ENCODE measurements at places on chromosomes 3 and 15.

DNA sequence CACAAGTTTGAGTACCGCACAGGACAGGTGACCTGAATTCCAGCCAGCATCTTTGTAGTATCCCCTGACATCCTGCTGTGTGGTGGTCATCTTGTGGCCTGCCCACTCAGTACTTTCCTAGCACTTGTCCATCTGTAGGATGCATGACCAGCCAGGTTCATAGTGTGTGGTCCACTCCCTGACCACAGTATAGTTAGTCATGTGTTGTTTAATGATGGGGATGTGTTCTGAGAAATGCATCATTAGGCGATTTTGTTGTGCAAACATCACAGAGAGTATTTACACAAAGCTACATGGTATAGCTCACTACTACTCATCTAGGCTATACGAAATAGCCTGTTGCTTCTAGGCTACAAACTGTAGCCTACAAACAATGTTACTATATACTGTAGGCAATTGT, 16.9 kb upstream of the RBPMS2 start:
- DNase-seq = no peak

- DNase-seq = no peak
These were observed 1.7 kb downstream of the BFSP2 start for GRCh38 chr3:133401374-133402135.

DNA sequence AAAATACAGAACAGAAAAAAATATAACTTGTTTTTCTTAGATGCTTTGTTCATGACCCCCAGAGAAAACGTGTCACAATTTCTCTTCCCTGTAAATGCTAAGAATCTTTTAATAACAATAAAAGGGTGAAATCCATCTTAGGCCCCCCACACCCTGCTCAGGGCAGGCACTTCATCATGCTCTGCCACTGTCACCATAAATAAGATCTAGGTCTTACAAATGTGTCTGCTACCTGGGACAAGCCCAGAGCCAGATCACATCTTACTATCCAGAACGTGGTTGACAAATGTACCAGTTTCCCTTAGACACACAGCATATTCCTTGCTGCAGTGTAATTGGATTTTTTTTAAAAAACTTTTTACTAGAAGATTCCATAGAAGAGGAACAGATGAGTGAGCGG, 795.4 kb downstream of the AGBL1 start:
- peak; percentile 34 for DNase-seq

GRCh38 chr3:107816107-107816506, 274.7 kb downstream of the CD47 start:
- DNase-seq = no peak

- DNase-seq = no peak
These were observed 80.3 kb upstream of the KCNAB1 start for GRCh38 chr3:156040041-156040440.

DNA sequence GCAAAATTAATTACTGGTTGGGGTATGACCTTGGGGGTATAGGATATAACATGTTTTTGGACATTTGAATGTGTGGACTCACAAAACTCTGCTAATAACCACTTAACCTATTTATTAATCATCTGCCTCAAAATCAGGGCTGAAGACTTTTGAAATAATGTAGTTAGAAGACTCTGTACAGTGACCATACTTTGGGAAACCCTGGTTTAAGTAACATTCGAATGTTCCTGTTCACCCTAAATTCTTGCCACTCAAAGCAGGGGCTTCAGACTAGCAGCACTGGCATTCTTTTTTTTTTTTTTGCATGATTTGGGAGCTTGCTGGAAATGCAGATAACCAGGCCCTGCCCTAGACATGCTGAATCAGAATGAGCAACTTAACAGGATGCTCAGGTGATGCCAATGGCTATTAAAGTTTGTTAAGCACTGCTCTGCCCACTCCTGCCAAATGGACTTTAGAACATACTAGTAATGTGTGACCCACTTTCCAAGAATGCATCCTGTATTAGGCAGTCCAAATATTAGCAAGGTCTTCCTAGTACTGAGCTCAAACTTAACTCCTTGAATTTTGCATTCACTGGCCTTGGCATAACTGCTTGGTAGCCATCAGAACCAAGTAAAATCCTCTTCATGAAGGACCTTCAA, 12.7 kb upstream of the ST3GAL6 start:
- DNase-seq = no peak

DNA sequence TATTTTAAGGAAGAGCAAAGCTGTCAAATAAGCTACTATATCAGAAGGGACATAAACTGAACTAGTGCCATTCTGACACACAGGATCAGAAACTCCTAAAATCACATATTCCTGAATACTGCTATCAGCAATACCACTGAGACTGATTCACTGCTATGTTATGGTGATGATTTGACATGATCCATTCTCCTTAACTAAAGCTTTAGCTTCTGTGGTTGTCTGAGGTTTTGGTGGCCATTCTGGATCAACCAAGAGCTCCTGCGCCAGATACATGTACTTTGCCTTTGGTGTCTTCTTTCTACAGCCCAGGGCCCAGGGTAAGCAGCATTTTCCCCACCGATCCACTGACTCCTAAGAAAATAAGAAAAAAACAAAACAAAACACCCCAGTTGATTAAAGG, 6.7 kb upstream of the GP5 start:
- DNase-seq = no peak

- DNase-seq = no peak
These were observed at the start of gene UROC1 for GRCh38 chr3:126517291-126517951. UROC1 (minus strand) TSS chr3:126517773; CDS start chr3:126517719, 54 bp downstream.

GRCh38 chr3:191686626-191687025, 225.7 kb downstream of the PYDC2 start:
- no peak for DNase-seq

- DNase-seq = no peak
These were observed 80.7 kb downstream of the NR1I2 start for GRCh38 chr3:119862616-119863015.

DNA sequence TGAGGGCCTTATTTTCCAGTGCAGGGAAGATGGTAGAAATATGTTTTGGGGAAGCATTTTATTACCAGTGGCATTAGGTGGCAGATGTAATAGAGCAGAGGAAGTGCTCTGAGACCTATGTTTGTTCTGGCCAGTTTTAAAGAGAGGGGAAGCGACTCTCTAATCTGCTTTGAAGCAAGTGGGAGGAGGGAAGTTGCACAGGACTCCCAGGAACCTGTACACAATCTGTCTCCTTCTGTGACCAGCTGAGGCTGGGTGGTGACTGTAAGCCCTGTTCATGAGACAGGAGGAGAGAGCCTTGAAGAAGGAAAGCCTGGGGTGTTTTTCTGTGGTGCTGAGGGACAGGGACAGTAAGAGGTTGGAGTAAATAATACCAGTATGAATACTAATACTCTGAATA, 60.5 kb downstream of the LPP start:
- peak; percentile 22 for DNase-seq

GRCh38 chr15:42031198-42031915, 10.5 kb upstream of the PLA2G4E start:
- DNase-seq = no peak

GRCh38 chr3:4478261-4478660, 11.2 kb upstream of the SUMF1 start:
- no peak for DNase-seq

GRCh38 chr3:13173186-13173585, 100.0 kb upstream of the IQSEC1 start:
- DNase-seq = no peak

DNA sequence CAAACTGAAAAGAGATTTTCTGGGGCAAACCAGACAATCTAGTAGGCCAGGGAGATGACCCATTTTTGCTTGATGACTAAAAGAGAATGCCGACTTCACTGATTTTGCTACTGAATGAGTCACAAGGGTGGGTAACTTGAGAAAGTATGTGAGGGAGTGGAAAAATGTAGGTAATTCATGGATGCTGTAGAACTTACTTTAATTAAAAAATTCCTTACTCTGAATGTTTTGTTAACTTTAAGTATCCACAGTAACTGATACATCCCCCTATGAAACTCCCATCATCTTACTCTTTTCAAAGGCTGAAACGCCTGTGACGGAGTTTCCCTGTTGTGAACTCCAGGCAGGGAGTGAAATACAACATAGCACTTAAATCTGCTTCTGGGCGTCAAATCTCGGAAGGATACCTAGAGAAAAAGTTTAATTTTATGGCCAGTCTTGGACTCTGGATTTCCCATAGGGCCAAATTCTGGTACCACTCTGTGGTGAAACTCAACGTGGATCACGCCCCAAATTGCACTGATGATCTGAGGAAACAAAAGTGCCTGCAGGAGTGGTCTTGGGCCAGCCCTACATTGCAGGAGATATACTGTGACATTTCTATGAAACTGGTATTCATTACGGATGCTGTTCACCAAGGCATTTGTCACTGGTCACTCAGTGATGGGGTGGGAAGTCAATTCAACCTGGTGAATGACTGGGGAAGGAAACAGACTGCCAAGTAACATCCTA, 24.0 kb downstream of the GOLIM4 start:
- no peak for DNase-seq

DNA sequence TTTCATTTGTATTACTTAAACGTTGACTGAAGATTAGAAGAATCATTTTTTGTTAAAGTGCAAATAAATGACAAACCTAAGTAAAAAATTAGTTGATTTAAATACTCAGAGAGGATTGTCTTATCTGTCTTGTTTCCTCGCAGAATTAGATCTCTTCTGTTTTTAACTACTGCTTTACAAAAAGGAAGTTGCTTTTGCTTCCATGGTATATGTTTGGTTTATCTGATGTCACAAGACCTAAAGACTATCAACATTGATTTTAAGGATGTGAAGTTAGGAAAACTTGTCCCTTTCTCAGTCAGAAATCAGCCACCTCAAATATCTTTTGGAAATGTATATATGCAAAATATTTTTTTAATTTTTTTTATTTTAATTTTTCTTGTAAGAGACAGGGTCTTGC, 28.7 kb downstream of the GPR171 start:
- no peak for DNase-seq

DNA sequence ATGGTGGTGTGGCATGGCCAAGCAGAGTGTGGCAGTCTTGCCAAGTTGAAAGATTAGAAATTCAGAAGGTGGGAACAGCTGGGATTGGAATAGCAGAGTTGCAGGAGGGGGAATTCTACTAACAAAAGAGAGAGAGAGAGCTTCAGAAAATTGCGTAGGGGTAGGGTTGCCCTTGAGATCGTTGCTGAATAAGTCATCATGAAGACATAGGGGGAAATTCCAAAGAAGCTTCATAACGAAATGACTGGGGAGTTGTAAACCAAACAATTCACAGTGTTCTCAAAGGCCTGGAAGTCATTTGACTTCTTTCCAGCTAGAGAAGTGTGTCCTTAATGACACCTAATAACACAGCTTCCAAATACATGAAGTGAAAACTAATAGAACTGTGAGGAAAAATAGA, 26.3 kb upstream of the TIPARP start:
- DNase-seq = no peak

- DNase-seq = no peak
These were observed 54.6 kb downstream of the TRANK1 start for GRCh38 chr3:36890261-36890660.

DNA sequence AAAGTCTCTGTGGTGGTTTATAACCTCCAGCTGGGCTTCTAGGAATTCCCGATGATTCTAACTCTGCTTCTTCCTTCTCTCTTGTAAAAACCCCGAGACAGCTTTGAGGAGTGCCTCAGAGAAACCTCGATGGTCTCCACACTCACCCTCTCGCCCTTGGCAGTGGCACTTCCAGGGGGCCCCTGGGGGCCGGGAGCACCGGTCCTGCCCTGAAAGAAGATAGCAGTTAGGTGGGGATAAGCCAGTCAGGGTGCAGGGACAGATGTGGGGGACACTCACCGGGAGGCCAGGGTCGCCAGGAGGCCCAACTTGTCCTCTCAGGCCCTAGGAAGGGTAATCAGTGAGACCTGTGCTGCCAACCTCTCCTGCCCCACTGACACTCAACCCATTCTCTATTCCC, 9.7 kb downstream of the COL7A1 start:
- DNase-seq = no peak

DNA sequence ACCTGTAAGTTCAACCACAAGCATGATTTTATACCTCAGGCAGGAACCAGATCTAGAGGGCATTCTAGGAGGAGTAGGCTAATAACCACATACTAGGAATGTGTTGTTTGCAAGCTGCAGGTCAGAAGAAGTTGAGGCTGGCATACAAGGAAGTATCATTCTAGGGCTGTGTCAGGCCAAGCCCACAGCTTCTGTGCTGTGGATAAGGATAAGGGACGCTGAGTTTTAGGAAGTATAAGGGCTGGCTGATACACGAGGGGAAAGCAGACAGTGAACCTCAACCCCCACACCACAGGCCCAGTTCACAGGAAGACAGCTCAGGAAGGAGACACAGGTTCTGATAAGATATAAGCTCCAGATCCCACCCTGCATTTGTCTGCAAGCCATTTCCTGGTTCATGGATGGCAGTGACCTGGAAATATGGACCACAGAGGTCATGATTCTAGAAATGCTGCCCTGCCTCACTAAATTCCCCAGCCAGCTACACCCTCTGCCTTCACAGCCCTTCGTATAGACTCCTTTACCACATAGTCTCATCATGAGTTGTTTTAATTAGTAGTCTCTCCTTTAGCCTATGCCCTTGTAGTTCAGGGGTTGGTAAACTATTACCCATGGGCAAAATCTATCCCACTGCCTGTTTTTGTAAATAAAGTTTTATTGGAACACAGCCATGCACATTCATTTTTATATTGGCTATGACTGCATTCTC, 260.7 kb downstream of the OPA1 start:
- DNase-seq = no peak

DNA sequence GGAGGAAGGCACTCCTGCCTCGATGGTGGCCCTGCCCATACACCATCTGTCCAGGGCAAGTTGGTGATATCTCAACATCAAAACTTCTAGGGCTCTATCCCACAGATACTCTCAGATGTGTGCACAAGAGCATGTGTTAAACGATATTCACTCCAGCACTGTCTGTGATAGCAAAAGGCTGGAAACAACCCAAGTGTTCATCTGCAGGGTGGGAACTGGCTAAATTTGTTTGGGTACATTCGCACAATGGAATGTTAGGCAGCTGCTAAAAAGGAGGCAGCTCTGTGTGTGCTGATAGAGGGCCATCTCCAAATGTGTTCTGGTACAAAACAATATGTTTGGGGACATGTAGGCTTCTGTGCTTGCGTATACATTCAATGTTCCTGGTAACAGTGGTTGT, 19.8 kb downstream of the IGDCC4 start:
- DNase-seq = no peak

- peak; percentile 16 for DNase-seq
These were observed 3.1 kb upstream of the FOXB1 start for GRCh38 chr15:60000824-60001609.

DNA sequence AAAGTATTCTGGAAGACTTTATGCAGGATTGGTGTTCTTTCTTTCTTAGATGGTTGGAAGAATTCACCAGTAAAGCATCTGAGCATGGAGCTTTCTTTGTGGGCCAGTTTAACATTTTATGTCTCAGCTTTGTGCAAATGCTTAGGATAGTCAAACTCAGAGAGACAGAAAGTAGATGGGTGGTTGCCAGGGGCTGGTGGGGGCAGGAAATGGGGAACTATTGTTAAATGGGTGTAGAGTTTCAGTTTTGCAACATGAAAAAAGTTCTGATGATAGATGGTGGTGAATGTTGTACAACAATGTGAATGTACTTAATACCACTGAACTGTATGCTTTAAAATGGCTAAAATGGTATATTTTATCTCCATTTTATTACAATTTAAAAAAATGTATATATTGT, 24.8 kb downstream of the SPCS1 start:
- DNase-seq = no peak

All from NCI-H82 (cell line).